ENCODE measurements at places on chromosomes 16 and 17.

GRCh38 chr16:61644736-61645135, 391.5 kb downstream of the CDH8 start:
- no peak for DNase-seq

DNA sequence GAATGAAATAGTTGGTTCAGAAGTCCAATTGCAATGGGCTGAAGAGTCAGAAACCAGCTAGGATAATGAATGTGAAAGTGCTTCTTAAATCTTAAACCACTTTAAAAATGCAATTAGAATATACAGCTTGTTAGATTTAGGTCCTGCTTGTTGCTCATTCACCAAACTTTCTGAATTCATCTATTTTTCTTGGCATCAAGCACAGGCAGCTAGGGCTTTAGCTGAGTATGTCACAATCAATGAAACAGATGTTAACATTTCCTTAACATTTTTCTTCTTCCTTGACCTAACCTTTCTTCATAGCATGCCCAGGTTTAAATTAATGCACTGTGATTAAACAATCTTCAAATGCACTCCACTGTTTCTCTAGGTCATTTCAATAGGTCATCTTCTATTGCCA, 14.4 kb downstream of the KIF2B start:
- DNase-seq = no peak

- DNase-seq = no peak
These were observed 918 bp upstream of the MRM1 start for GRCh38 chr17:36600465-36600864.

DNA sequence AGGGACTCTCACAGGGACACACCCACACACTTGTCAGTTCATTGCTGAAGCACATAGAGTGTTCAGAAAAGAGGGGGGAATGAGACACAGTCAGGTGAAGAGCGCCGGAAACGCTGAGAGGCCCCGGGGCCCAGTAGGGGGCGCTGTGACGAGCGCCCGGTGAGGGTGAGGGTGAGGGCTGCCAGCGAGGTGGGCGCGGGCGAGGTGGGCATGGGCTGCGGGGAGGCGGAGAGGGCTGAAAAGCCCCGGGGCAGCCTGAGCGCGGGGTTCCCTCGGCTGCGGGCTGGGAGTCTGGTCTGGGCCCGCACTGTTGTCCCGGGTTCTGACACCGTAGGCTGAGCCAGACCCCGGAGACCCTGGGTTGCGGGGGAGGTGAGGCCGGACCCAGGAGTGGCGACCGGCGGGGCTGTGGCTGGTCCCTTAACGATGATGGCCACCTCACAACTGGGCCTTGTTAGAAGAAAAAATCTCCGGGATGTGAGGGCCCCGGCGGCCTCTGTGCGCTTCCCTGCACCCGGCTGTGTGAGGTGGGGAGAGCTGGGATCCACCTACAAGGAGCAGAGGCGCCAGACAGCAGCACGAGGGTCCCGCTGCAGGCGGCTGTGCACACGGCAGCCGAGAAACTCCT, 91.4 kb downstream of the C16orf78 start:
- no peak for DNase-seq

GRCh38 chr16:8958344-8959167, 5.2 kb downstream of the USP7 start:
- no peak for DNase-seq

DNA sequence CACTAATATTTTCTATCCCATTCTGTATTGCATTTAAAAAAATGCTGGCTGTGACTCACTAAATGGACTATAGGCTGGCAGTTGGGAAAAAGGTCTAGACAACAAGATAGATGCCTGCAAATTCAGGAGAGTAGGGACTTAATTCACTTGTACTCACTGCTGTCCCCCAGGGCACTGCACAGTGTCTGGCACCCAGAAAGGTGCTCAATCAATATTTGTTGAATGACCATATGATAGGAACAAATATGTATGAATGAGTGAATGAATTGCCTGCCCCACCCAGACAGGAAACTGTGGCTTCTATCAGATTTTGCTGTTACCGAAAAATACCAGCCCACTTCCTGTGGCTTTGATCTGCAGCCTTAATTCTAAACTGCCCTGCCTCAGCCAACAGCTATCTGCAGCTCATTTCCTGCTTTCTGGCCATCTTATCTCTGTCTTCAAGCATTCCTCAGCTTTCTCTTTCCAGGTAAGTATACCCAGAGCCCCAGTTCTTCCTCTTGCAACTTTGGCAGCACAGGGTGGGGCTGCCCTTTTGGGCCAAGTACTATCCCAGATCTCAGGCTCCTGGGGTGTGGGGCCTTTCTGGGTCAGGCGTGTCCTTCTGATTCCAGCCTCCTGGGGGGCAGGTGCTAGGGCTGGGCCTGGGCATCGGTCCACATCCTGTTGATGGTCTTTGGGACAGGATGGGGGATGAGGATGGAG, 15.3 kb upstream of the TNS4 start:
- no peak for DNase-seq

DNA sequence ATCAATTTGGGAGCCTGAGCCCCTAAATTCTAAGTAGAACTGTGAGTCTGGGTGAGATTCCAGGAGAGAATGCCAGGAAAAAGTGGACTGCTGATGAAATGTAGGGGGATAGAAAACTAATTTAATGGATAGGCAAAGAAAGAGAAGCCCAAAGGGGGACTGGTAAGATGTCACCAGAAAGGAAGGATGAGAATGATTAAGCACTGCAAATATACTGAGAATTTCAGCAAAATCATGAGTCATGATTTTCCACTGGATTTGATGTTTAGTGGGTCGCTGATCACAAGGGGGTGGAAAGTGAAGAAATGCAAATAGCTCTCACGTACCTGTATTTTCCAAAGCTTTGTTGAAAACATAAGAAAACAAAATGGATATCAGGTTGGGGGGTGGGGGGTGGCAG, 201.8 kb downstream of the SLC39A11 start:
- no peak for DNase-seq

DNA sequence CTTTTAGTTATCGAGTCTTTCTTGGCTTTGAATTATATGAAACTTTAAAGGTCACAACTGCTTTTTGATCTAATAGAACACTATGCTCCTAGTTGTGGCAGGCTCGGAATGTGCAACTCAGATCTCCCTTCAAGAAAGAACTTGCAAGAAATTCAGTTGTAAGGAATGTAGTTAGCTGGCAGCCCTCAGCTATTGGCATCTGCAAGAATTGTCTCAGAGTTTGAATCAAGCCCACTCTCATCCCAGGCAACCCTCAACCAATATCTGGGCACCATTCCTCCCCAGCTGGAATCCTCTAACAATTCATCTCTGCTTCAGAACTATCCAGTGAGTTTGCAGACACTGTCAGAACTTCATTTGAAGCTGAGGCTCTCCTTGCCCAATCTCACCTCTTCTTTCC, 447.2 kb downstream of the KIF2B start:
- DNase-seq = no peak

GRCh38 chr17:29016345-29017210, 10.7 kb upstream of the SEZ6 start:
- DNase-seq = no peak

DNA sequence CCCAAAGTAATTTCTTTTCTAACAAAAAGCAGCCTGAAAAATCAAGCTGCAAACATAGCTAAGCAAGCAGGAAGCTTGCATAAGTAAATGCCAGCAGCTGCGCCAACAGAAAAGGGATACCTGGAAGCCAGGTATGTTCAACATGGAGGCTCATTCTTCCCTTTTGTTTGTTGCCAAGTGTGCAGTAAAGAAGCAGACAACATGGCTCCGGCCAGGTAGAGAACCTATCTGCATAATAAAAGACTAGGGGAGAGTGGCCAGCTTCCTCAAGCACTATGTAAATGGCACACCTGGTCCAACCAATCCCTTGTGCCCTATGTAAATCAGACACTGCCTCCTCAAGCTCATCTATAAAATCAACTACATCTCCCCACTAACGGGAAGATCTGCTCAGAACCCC, 1407.0 kb downstream of the CDH11 start:
- no peak for DNase-seq

DNA sequence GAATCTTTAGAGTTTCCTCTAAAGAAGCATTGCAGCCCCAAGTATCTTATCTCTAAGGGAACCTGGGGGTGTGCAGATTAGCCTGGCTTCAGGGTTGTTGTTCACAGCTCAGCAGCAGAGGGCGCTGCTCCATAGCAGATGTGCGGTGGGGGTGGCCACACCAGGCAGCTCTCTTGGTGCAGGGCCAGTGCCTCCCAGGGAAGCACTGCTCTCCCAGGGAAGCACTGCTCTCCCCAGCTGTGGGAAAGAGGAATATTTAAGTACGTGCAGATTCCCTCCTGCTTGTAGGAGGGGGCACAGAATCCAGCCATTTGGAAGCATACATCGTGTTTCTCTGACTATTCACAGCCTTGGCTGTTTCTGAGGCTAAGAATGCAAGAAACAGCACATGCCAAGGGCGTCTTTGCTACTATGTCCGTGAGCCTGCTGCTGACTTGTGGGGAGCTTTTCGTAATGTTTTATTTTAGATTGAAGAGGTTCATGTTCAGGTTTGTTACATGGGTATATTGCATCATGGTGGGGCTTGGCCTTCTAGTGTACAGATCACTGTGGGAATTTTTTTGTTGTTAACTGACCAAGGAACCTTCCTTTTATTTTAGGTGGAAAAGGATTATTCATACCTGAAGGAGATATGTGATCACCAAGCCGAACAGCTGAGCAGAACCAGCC, 217.8 kb downstream of the SPECC1 start:
- DNase-seq = no peak
